ENCODE measurements at places on chromosomes 16 and 17.

GRCh38 chr16:51657848-51658247, 506.8 kb upstream of the SALL1 start:
- H3K36me3 ChIP-seq = no peaks in the 10 kb centered on the region
- H3K4me1 ChIP-seq = no peaks in the 10 kb centered on the region
- H3K4me3 ChIP-seq = no peak overlapping the region

GRCh38 chr16:30121741-30122571, 1.1 kb downstream of the MAPK3 start:
- no peaks in the 10 kb centered on the region for H3K27me3 ChIP-seq
- H3K36me3 ChIP-seq = peaks cover 35% of the 10 kb centered on the region
- DNase-seq = peak; percentile 64
- peak overlapping the region; percentile 92 for H3K27ac ChIP-seq
- H3K4me3 ChIP-seq = peak overlapping the region; percentile 91

GRCh38 chr17:55536205-55536604, 25.0 kb upstream of the SMIM36 start:
- no peaks in the 10 kb centered on the region for H3K27me3 ChIP-seq
- peaks cover 5% of the 10 kb centered on the region for H3K4me1 ChIP-seq
- no peak overlapping the region for H3K4me3 ChIP-seq
- H3K27ac ChIP-seq = no peak overlapping the region
- H3K36me3 ChIP-seq = no peaks in the 10 kb centered on the region

- no peak for DNase-seq
- H3K27ac ChIP-seq = no peak overlapping the region
- H3K27me3 ChIP-seq = peaks cover 3% of the 10 kb centered on the region
- H3K4me3 ChIP-seq = no peak overlapping the region
These were observed 72.4 kb downstream of the NOG start for GRCh38 chr17:56665864-56666263.

GRCh38 chr17:50834429-50835300, 721 bp upstream of the WFIKKN2 start:
- H3K4me3 ChIP-seq = peak overlapping the region; percentile 31
- H3K4me1 ChIP-seq = no peaks in the 10 kb centered on the region
- H3K36me3 ChIP-seq = no peaks in the 10 kb centered on the region
- H3K27me3 ChIP-seq = peaks cover 8% of the 10 kb centered on the region
- no peak for DNase-seq

DNA sequence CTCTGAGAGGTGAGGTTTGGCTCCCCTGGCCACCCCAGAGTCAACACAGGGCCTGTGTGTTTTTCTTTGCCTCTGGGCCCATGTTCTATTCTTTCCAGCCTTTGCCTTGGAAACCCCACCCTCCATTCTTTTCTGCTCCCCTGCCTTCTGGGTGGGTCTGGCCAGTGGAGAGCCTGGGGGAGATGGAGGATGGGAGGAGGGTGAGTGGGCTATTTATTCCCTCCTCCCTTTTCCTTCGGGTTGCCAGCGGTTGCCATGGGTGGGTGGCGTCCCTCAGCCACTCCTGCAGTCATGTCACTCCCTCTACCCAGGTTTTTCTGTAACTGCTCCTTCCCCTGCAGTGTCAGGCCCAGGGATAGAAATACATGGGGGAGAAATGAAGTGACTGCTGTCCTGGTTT, 15.5 kb downstream of the CMIP start:
- no peak overlapping the region for H3K4me3 ChIP-seq
- peaks cover 13% of the 10 kb centered on the region for H3K36me3 ChIP-seq
- H3K4me1 ChIP-seq = peaks cover 61% of the 10 kb centered on the region
- DNase-seq = no peak

DNA sequence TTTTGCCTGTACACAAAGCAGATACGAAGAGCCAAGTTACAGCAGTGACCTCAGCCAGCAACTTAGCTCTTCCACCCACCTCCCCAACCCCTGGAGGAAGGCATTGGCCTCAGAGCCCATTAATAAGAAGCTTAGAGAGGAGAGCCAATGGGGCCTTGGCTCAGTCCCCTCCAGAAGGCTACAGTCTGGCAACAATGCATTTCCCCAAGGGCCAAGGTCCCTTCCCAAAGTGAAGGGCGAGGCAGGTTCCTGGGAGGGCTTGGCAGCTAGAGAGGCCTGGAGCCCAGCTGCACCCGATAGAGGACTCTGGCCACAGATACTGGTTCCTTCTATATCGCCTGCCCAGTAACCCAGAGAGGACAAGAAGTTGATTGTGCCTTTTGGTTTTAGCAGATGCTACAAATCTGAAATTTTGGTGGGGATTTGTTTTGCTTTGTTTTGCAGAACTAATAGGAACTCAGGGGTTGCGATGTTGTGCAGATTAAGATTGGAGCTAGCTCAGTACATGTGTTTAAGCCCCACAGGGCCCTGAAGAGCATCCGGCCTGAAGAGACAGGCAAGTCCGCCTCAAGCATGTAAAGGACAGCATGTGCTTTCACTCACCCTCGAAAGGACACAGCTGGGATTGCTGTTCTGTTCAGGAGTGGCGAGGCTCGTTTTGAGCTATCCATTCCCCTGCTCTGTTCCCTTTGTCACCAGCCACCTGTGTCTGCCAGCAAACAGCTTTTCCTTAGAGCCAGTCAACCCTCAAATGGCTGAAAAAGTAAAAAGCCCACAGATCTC, 12.0 kb upstream of the PNPO start:
- no peak for DNase-seq
- no peak overlapping the region for H3K27ac ChIP-seq
- no peaks in the 10 kb centered on the region for H3K4me1 ChIP-seq
- peaks cover 59% of the 10 kb centered on the region for H3K36me3 ChIP-seq

- peaks cover 11% of the 10 kb centered on the region for H3K4me1 ChIP-seq
- no peak overlapping the region for H3K4me3 ChIP-seq
- H3K36me3 ChIP-seq = no peaks in the 10 kb centered on the region
- no peaks in the 10 kb centered on the region for H3K27me3 ChIP-seq
- no peak for DNase-seq
These were observed 227.8 kb downstream of the CCDC182 start for GRCh38 chr17:57517273-57517631.

DNA sequence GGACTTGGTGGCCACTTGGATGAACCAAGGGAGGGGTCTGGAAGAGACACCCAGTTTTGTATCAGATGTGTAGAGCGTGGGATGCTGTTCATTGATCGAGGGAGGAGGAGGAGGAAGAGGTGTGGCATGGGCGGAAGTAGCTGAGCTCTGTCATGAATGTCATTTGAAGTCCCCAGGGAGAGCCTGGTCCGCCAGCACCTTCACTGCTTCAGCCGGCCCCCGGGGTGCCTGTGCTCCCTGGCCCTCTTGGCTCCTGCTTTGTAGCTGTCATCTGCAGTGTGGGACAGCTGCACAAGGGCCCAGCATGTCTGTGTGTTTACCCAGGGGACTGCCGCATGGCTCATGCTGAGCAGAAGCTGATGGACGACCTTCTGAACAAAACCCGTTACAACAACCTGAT, 75.4 kb upstream of the RBL2 start:
- H3K36me3 ChIP-seq = no peaks in the 10 kb centered on the region
- H3K27me3 ChIP-seq = no peaks in the 10 kb centered on the region
- DNase-seq = no peak
- no peaks in the 10 kb centered on the region for H3K4me1 ChIP-seq
- no peak overlapping the region for H3K27ac ChIP-seq

GRCh38 chr16:54281535-54282201, 4.9 kb downstream of the IRX3 start:
- DNase-seq = no peak
- H3K4me3 ChIP-seq = peak overlapping the region; percentile 60
- peaks cover 29% of the 10 kb centered on the region for H3K4me1 ChIP-seq

GRCh38 chr16:37511-37910, 15.9 kb downstream of the POLR3K start:
- H3K4me3 ChIP-seq = no peak overlapping the region
- no peaks in the 10 kb centered on the region for H3K36me3 ChIP-seq
- peak; percentile 58 for DNase-seq
- H3K27ac ChIP-seq = no peak overlapping the region

GRCh38 chr16:14215941-14216340, 144.8 kb downstream of the MRTFB start:
- H3K4me3 ChIP-seq = no peak overlapping the region
- no peaks in the 10 kb centered on the region for H3K27me3 ChIP-seq
- no peak for DNase-seq
- H3K4me1 ChIP-seq = no peaks in the 10 kb centered on the region
- peaks cover 67% of the 10 kb centered on the region for H3K36me3 ChIP-seq

DNA sequence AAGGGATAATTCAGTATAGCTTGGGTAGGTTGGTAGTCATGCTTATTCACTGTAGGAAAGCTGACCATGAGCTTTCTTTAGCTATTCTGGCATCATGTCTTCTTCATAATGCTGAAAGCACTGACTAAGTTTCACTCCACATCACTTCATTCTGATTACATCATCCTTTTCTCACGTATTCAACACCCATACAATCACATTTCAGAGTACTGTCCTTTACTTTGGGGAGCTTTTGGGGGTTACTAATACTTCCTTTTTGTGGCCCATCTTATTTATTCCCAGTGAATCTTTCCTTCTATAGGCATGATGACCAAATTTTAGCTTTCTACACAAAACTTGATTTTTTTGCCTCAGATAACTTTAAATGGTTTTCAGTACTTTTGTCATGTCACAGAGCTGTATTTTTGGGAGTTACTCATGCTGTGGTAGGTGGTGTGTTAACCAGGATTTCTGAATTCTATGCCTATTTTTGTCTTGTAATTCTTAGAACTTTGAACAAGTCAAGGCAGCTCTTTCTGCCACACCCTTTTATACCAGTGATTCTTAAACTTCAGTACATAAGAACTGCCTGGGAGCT, 23.5 kb downstream of the TADA2A start:
- no peaks in the 10 kb centered on the region for H3K27me3 ChIP-seq
- no peak for DNase-seq
- H3K4me1 ChIP-seq = no peaks in the 10 kb centered on the region
- peaks cover 85% of the 10 kb centered on the region for H3K36me3 ChIP-seq
- H3K4me3 ChIP-seq = no peak overlapping the region
- H3K27ac ChIP-seq = no peak overlapping the region

GRCh38 chr17:65050438-65050837, 6.1 kb downstream of the GNA13 start:
- H3K4me3 ChIP-seq = no peak overlapping the region
- peaks cover 58% of the 10 kb centered on the region for H3K36me3 ChIP-seq
- peaks cover 92% of the 10 kb centered on the region for H3K4me1 ChIP-seq
- H3K27ac ChIP-seq = no peak overlapping the region
- no peaks in the 10 kb centered on the region for H3K27me3 ChIP-seq

GRCh38 chr16:2848933-2849725, 8.8 kb downstream of the PRSS22 start:
- no peak overlapping the region for H3K27ac ChIP-seq
- no peaks in the 10 kb centered on the region for H3K36me3 ChIP-seq
- no peaks in the 10 kb centered on the region for H3K4me1 ChIP-seq
- DNase-seq = no peak

GRCh38 chr16:52591934-52592592, 45.1 kb upstream of the TOX3 start:
- H3K4me1 ChIP-seq = no peaks in the 10 kb centered on the region
- H3K4me3 ChIP-seq = no peak overlapping the region
- H3K27me3 ChIP-seq = no peaks in the 10 kb centered on the region
- no peak overlapping the region for H3K27ac ChIP-seq

GRCh38 chr17:1616101-1616500, 12.5 kb downstream of the SLC43A2 start:
- DNase-seq = no peak
- H3K27me3 ChIP-seq = no peaks in the 10 kb centered on the region
- no peak overlapping the region for H3K27ac ChIP-seq
- H3K4me3 ChIP-seq = no peak overlapping the region

Measured in lower lobe of right lung (tissue), 2 donors.